Heart right ventricle (tissue), 16 donors: ENCODE measurements at places on chromosomes 6 and 20. TPM values are rescaled to one million over a fixed set of nuclear protein-coding genes. Genes with fewer than 3 reads are reported as not detected.

DNA sequence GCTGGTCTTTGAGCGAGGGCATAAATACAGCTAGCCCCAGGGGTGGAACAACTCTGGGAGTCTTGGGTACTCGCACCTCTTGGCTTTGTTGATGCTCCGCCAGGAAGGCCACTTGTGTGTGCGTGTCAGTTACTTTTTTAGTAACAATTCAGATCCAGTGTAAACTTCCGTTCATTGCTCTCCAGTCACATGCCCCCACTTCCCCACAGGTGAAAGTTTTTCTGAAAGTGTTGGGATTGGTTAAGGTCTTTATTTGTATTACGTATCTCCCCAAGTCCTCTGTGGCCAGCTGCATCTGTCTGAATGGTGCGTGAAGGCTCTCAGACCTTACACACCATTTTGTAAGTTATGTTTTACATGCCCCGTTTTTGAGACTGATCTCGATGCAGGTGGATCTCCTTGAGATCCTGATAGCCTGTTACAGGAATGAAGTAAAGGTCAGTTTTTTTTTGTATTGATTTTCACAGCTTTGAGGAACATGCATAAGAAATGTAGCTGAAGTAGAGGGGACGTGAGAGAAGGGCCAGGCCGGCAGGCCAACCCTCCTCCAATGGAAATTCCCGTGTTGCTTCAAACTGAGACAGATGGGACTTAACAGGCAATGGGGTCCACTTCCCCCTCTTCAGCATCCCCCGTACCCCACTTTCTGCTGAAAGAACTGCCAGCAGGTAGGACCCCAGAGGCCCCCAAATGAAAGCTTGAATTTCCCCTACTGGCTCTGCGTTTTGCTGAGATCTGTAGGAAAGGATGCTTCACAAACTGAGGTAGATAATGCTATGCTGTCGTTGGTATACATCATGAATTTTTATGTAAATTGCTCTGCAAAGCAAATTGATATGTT, 19.2 kb downstream of the IRF4 start:
- no peak for DNase-seq

DNA sequence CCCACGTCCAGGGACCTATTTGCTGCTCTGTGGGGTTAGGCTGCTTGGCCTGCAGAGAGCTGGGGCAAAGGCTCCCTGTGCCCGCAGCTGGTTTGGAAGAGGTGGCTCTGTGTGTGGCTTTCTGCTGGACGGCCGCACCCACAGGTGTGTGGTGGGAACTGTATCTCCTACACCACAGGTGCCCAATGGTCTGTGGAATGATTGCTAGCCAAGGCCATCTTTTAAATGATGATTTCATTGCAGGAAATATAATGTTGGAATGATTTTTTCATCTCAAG, 178.4 kb downstream of the DLL1 start:
- peak; percentile 0 for DNase-seq

- peak; percentile 28 for DNase-seq
These were observed 604 bp upstream of the RAB5IF start for GRCh38 chr20:36604952-36605398.

- DNase-seq: no peak
These were observed 41.0 kb downstream of the ZMYND8 start for GRCh38 chr20:47315339-47316056.

DNA sequence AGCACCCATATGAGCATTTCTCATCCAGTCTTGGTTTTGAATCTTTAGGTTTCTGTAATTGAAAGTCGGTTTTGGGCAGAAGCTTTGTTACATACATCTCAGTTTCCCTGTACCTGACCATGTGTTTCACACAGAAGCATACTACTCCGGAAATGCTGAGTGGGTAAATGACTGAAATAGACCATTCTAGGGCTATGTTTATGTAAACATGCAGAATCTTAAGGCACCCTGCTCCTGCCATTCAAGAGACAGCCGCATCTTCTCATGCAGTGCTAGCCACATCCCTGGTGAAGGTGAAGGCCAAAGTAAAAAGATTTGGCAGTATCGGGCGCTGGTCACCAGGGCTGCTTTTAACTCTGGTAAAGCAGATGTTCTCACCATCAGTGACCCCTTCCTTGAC, 171.3 kb downstream of the ISM1 start:
- no peak for DNase-seq

GRCh38 chr20:9177278-9177677, 108.4 kb downstream of the PLCB4 start:
- no peak for DNase-seq

DNA sequence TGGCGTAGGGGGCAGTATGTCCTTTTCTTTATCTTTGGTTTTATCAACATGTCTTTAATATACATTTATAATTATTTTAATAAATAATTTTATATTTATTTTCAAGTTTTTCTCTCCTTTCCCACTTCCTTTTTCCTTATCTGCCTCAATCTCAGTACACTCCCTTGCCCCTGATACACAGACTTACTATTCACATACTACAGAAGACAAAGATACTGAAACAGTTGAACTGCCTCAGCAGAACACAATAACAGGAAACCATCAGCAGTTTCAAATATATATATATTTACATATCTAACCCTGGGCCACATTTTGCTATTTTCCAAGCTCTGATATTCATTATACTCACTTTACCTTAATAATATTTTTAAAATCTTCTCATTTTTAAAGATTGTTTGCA, 19.8 kb downstream of the IBTK start:
- no peak for DNase-seq

DNA sequence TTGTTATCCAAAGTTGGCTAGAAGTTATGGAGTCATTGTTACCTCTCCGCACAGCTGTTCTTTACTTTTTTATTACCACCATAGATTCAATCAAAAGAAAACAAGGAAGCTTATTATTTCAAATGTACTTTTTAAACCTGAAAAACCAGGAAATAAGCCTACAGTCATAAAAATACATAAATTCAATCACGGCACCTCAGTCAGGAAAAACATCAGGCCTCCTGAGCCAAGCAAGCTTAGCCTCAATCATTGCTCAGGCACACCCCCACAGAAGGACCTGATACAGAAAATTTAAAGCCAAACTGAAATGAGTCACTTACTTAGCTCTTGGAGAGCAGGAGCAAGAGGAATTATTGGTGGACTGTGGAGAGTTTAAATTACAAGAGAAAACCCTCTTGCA, 44.3 kb downstream of the MARCKS start:
- DNase-seq: no peak

DNA sequence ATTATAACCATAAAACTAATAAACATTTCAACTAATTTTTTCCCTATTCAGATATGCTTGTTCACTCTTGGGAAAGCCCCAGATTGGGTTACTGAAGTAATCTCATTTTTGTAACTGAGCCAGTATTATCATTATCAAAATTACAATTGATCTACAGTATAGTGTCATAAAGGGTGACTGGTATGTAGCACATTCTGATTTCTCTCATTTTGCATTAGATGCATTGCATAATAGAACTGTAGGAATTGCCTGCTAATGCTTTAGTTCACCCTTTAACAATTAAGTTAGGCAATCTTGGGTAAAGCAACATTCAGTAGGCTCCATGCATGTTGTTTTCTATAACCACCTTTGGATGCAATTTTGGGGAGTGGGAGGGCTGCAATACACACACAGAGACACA, 150.8 kb upstream of the FLRT3 start:
- DNase-seq: no peak

- no peak for DNase-seq
These were observed 22.2 kb downstream of the TOX2 start for GRCh38 chr20:43936805-43937204.

DNA sequence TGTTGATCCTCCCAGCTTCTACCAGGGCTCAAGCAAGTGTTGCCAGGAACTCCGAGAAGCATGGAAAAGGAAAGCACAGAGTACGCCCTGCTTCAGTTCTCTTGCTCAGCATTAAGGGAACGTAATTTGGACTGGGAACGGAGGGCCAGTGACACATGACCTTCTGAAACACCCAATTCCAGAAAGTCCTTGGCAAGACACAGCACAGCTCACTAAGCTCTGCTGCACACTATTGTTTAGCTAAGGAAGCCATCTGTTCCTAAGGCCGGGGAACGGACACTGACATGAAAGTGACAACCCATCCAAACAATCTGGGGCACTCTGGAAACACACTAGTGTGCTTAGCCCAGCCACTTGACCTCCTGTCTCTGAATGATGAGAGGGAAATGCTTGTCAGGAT, 56.9 kb upstream of the NXT1 start:
- no peak for DNase-seq

DNA sequence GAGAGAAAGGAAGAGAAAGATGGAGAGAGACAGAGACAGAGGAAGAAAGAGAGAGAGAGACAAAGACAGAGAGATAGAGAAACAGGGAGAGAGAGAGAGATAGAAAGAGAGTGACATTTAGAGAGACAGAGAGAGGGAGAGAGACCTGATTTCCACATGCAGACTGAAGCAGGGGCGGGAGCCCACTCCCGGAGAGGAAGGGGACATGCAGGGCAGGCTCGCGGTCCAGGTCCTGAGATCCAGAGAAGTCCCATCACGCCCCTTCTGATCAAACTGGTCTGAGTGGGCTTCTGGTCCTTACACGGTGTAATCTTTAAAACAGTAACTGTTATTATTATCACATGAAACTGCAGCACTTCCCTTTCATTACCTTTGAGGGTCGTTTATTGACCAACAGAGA, 62.2 kb downstream of the PHACTR3 start:
- DNase-seq: no peak

GRCh38 chr20:33320006-33320405, 37.0 kb downstream of the BPIFB1 start:
- DNase-seq: no peak

GRCh38 chr20:62708591-62709536, at the start of gene NTSR1:
Gene NTSR1 (plus strand): TSS chr20:62708836. CDS start chr20:62709208, 372 bp downstream.
- DNase-seq: no peak

GRCh38 chr6:160221423-160221822, 37.2 kb downstream of the SLC22A2 start:
- DNase-seq: no peak

DNA sequence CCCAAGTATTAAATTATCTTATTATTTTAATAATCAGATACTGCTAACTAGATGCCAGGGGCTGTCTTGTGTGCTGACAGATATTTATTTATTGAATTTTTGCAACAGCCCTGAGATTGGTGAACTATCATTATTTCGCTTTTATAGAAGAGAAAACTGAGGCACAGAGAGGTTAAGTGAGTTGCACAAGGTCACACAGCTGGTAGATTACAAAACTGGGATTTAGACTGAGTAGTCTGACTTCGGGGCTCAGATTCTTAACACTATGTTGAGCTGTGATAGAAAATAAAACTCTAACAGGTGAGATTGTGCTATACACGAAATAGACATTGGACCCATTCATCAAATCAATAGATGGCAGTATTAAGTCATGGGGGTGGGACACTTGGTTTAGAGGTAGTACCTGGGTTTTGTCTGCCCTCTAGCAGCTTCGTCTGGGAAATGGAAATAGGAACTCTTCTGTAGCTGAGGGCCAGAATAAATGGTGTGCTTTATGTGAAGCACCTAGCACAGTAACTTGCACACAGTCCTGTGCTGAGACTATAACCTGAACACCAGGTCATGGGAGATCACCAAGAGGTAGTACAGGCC, 113.4 kb downstream of the B3GAT2 start:
- DNase-seq: no peak

DNA sequence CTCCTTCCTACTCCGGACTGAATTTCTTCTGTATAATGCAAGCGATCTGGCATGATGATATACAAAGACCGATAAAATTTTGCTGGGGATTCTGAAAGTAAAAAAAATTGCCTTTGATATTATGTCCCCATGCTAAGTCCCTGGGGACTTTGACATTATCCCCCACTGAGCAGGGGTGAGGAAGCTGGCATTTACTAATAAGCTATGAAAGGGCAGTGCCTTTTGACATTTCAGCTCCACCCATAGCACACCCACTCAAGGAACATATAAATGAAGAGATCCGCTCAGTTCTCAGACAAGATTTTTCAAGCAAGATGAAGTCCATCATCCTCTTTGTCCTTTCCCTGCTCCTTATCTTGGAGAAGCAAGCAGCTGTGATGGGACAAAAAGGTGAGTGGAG, at the start of gene SEMG2:
Gene SEMG2 (plus strand): TSS at position 298 of the 400 bp plus-strand sequence. CDS start 17 bp downstream, at position 315.
- DNase-seq: no peak

DNA sequence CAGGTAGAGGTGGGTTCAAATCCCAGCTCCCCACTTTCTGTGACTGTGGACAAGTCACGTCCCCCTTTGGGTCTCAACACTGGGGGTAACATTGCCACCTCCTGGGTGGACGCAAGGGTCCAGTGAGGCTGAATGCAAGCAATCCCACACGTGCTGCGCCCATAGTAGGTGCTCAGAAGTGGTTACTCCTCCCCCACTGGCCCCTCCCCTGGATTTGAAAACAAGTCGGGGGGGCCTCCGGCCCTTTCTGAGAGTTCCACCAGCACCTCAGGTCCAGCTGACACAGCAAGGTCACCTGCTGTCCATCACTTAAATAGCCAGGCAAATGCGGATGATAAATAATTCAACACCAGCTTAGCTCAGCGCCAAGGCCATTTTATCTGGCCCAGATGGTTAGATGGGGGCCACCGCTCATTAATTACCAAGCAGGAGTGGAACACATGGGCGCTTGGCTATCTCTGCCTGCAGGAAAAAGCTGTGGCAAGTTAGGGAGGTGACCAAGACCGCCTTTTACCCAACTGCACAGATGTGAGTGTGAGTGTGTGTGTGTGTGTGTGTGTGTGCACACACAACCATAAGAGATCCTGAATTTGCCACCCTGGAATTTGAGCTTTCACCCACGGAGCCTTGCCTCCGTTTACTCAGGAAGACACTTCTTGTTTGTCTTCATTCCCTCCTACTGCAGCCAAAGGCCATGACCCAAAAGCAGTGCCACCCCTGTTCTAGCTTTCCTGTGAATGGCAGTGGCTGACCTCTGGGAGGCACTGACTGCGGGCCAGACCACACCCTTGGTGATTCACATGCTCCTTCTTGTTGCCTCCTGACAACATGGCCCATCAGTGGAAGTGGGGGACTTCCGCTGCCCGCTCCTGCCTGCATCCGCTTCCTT, 34.7 kb upstream of the KCNB1 start:
- DNase-seq: no peak

DNA sequence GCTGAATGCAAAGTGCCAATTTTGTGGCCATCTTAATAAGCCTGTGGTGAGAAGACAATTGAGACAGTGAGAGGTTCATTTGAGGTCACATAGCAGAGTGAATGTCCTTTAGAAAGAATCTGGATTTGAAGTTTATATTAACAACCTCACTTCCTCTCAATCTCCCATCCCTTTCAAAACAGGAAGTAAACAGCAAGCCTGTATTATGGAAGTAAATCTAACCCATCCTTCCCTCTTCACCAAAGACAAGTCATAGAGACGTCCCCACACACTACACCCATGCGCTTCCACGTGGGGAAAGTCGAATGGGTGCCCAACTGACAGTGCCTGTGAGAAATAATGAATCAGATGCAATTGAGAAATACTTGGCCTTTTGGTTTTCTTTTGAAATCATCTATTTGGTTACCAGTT, 28.8 kb upstream of the CCND3 start:
- no peak for DNase-seq

SEMG1 gene
- not detected for total RNA-seq

DCBLD1 gene
- 3.5 TPM for total RNA-seq

SYNDIG1 gene
- total RNA-seq: 21.4 TPM

APOM gene
- 1.9 TPM for total RNA-seq

RIPPLY2 gene
- not detected for total RNA-seq

ZC2HC1B gene
- 0.28 TPM for total RNA-seq

MAS1 gene
- not detected for total RNA-seq

HRH3 gene
- total RNA-seq: not detected
